Psoas muscle (tissue), 8 donors: ENCODE measurements at places on chromosomes 16 and 17.

DNA sequence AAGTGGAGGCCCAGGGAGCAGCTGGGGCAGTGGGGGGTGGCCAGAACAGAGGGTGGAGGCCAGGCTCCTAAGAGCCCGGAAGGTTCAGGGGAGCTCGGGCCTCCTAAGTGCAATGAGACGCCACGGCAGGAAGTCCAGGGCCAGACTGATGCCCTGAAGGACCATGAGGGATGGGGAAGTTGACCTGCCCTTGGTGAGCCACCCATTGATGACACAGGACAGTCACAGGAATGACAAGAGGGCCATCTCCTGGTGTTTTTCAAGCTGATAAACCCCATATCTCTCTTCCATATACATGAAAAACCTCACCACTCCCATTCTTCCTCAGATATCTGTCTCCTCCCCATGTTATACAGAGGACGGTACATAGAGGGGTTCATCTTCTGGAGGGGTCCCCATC lies 5.8 kb upstream of the MRPL58 start:
- H3K27ac ChIP-seq, result no peak overlapping the region
- no peaks in the 10 kb centered on the region for H3K27me3 ChIP-seq
- DNase-seq, result no peak
- H3K36me3 ChIP-seq, result no peaks in the 10 kb centered on the region
- peaks cover 2% of the 10 kb centered on the region for H3K4me1 ChIP-seq

DNA sequence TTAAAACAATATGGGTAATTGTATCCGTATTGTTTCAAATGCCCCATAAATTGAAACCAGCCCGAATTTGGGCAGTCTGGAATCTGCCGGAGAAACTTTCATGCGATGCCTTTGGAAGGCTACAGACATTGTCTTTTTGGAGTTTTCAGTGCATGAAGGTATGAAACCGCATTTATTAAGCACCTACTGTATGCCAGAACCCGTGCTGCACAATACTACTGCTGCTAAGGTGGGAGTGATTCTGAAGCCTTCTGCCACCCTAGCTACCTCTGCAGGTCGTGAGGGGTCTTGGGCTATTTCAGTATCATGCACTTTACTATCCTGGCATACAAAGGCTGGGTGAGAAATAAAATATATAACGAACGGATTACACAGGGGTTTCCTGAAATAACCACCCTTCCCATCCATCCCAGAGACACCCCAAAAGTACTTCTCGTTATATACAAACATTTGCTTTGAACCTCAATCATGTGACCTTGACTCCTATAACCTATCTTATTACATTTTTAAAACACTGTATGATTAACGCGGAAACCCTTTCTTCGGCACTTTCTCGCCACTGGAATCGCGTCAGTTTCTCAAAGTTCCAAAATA lies 1.0 kb upstream of the MSI2 start:
- no peak for DNase-seq
- H3K4me3 ChIP-seq, result peak overlapping the region; percentile 90
- peaks cover 19% of the 10 kb centered on the region for H3K4me1 ChIP-seq
- H3K27me3 ChIP-seq, result no peaks in the 10 kb centered on the region

DNA sequence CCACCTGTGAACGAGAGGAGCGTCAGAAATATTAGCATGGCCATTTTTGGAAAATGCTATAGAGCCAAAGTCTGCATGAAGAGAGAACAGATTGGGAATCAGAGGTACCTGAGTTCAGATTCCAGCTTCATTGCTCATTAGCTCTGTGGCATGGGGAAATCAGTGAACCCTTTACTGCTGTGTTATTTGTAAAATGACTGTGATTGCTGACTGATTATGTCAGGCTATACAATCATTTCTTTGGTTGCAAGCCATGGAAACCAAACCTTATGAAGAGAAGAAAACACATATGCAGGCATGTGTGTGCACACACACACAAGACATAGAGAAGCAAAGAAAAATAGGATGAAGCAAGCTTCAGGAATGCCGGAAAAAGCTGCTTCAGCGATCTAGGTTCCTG lies 101.4 kb upstream of the HSBP1 start:
- no peaks in the 10 kb centered on the region for H3K4me1 ChIP-seq
- H3K27ac ChIP-seq, result no peak overlapping the region
- DNase-seq, result no peak
- no peaks in the 10 kb centered on the region for H3K27me3 ChIP-seq
- H3K4me3 ChIP-seq, result no peak overlapping the region

DNA sequence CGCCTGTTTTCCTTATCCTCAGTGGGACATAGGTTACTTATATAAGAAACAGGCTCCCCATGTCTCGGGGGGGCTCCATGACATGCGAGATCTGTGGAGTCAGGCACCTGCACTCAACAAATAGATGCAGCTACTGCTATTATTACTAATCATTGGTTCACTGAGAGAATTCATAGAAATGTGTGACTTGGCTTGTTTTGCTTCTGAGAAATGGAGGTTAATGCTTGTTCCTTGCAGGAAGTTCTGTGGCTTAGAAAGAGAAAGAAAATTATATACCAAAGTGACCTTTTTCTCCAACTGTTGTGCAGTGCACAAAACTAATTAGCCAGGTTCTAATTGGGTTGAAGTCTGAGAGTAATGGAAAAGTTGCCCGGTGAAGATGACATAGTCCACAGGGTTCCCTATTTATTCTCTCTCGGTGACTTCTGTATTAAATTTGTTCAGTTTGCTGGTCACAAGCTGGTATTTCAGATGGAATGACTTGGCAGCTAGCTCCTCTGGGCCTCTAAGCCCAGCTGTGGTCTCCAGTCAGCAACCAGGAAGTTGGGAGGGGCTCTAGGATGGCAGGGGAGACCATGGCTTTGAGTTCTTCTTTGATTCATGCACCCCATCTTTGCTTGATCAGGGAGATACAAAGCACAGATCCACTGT lies 17.6 kb upstream of the MAF start:
- no peak overlapping the region for H3K27ac ChIP-seq
- H3K4me1 ChIP-seq, result no peaks in the 10 kb centered on the region

GRCh38 chr17:20092973-20093626 lies 83.9 kb downstream of the SPECC1 start:
- peaks cover 7% of the 10 kb centered on the region for H3K4me1 ChIP-seq
- H3K36me3 ChIP-seq, result no peaks in the 10 kb centered on the region
- peaks cover 5% of the 10 kb centered on the region for H3K27me3 ChIP-seq
- no peak for DNase-seq

- peaks cover 8% of the 10 kb centered on the region for H3K4me1 ChIP-seq
- no peaks in the 10 kb centered on the region for H3K27me3 ChIP-seq
- H3K4me3 ChIP-seq, result no peak overlapping the region
- H3K27ac ChIP-seq, result no peak overlapping the region
- DNase-seq, result no peak
Observed at GRCh38 chr16:48445782-48446533, 60.7 kb upstream of the SIAH1 start.

- no peaks in the 10 kb centered on the region for H3K36me3 ChIP-seq
- no peaks in the 10 kb centered on the region for H3K4me1 ChIP-seq
- H3K4me3 ChIP-seq, result no peak overlapping the region
- no peak for DNase-seq
- no peaks in the 10 kb centered on the region for H3K27me3 ChIP-seq
- no peak overlapping the region for H3K27ac ChIP-seq
Observed at GRCh38 chr17:8345951-8346665, 6.5 kb downstream of the ODF4 start.

- no peak overlapping the region for H3K4me3 ChIP-seq
- H3K36me3 ChIP-seq, result no peaks in the 10 kb centered on the region
- no peaks in the 10 kb centered on the region for H3K27me3 ChIP-seq
- H3K27ac ChIP-seq, result no peak overlapping the region
- no peaks in the 10 kb centered on the region for H3K4me1 ChIP-seq
Observed at GRCh38 chr16:51949282-51949681, 597.7 kb downstream of the TOX3 start.

GRCh38 chr17:7704601-7705268 lies at the start of gene EFNB3:
Gene EFNB3 (plus strand): TSS chr17:7705202. CDS start chr17:7705599, 397 bp downstream.
- peaks cover 21% of the 10 kb centered on the region for H3K27me3 ChIP-seq
- H3K27ac ChIP-seq, result no peak within 1 kb of the TSS
- peaks cover 7% of the 10 kb centered on the region for H3K36me3 ChIP-seq
- H3K4me1 ChIP-seq, result peaks cover 7% of the 10 kb centered on the region

- H3K27me3 ChIP-seq, result no peaks in the 10 kb centered on the region
- no peaks in the 10 kb centered on the region for H3K36me3 ChIP-seq
- peak overlapping the region; percentile 74 for H3K27ac ChIP-seq
- DNase-seq, result no peak
- peaks cover 53% of the 10 kb centered on the region for H3K4me1 ChIP-seq
Observed at GRCh38 chr17:77366206-77366557, 225.4 kb downstream of the SEC14L1 start.
